ENCODE measurements at places on chromosomes 13 and 19.

DNA sequence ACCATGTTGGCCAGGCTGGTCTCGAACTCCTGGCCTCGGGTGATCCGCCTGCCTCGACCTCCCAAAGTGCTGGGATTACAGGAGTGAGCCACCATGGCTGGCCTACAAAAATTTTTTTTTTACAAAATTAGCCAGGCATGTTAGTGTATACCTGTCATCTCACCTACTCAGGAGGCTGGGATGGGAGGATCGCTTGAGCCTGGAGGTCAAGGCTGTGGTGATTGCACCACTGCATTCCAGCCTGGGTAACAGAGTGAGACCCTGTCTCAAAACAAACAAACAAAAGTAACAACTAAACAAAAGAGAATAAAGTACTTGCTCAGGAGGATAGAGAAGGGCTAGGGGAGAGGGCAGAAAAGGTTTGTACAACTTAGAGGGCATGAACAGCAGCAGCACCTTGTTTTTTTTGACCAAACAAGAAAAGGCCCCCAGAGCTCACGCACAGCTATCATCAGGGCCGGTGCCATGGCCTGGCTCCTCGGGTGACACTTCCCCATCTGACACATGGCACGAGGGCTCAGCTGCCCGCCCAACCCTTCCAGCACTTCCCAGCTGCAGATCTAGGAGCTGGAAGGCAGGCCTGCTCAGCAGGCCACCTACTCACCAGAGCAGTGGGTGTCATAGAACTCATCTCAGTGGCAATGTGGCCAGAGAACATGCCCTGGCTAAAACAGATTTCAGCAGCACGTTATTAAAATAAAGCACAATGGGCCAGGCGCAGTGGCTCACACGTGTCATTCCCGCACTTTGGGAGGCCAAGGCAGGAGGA lies 8.6 kb upstream of the SLC7A9 start:
- DNase-seq: no peak

GRCh38 chr19:5917431-5918107 lies 3.5 kb downstream of the CAPS start:
- no peak for DNase-seq

DNA sequence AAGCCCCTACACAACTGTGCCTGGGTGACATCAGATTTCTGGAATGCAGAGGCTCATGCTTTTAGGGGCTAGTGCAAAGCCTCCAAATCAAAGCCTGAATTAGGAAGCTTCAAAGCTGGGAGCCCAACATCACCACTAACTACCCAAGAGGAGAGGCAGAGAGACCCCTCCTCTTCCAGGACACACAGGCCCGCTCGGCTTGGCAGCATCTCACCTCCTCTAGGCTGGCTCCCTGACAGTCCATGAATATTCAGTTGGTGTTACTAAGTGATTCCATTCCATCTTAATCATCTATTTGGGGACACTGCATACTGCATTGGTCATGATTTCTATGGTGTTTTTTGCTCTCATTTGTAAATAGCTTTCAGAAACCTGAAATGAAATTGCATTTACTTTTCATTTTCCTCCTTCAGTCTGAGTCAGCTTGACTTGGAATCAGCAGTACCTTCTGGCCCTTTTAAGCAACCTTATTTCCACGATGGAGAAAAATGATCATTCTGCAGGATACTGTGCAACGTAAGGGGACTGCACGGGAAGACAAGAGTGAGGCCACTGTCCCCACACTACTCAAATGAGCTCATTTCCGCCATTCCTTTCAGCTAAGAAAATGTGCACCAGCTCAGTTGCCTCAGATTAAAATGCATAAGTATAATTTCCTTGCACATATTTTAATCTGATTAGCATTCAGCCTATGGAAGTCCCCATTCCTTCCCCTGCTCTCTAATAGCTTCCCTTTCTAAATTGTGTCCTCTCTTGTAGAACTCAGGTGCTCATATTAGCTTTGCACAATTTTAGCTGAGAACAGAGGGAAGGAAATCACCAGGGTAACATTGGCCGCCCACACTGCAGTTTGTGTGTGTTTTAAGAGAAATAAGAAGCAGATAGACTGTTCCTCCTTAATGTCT lies 219.9 kb downstream of the RFC3 start:
- DNase-seq: peak; percentile 66

DNA sequence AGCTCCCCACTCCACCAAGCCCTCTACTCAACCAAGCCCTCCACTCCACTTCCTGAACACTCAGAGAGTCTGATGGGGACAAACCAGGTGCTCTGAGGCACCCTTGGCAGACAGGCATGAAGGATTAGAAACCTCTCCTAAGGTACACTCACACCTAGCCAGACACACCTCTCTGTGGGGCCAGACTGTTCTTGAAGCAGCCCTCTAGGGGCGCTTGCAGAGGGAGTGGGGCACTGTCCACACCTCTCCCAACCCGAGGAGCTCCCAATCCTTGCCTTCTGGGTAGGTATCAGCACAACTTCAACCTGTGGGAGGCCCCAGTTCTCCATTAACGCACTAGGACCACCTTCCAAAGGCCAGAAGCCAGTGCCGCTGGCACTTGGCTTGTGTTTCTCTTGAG lies 108.7 kb upstream of the VSTM2B start:
- DNase-seq: no peak

- peak; percentile 46 for DNase-seq
Measured at GRCh38 chr13:86563308-86563707, 764.1 kb upstream of the SLITRK6 start.

GRCh38 chr19:40337594-40337993 lies 10.6 kb downstream of the C19orf47 start:
- DNase-seq: no peak

DNA sequence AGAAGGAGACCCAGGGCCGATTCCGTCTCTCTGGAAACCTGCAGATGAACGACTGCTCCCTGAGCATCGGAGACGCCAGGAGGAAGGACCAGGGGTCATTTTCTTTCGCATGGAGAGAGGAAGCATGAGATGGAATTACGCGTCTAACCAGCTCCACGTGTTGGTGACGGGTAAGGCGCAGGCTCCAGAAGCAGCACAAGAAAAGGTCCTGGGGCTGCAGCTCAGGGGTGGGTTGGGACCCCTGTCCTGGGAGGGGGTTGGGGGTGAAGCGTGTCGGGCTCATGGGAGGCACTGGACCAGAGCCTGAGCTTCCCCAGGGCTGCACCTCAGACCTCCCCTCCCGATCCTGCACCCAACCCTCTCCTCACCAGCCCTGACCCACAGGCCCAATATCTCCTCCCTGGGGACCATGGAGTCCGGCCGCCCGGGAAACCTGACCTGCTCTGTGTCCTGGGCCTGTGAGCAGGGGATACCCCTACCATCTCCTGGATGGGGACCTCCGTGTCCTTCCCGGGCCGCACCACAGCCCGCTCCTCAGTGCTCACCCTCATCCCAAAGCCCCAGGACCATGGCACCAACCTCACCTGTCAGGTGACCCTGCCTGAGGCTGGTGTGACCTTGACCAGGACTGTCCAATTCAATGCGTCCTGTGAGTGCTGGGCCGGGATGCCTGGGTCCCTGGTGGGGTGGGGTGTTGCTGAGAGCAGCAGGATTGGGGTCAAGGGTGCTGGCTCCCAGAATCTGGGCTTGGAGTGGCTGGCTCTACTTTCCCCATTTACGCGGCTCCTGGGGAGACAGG lies 39.6 kb upstream of the CD33 start:
- no peak for DNase-seq

GRCh38 chr13:68667863-68668262 lies 1437.7 kb upstream of the PCDH9 start:
- DNase-seq: no peak

DNA sequence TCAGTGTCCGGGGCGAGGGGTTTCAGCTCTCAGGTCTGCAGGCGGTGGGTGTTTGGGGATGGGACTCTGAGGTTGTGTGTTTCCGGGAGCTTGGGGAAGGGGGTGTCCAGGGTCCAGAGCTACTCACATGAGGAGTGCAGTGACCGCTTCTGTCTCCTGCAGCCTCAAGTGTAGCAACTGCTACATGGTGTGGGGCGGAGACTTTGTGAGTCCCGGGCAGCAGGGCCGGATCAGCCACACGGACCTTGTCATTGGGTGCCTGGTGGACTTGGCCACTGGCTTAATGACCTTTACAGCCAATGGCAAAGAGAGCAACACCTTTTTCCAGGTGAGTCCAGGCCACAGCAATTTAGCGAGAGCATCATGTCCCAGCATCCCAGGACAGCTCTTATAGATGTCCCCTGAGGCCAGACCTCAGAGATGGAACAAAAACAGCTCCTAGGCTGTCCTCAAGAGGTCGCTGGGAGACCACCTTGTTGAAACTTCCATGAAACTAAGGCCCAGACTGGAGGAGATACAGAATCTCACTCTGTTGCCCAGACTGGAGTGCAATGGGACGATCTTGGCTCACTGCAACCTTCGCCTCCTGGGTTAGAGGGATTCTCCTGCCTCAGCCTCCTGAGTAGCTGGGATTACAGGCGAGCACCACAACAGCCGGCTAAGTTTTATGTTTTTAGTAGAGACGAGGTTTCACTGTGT lies 44.9 kb downstream of the RYR1 start:
- peak; percentile 48 for DNase-seq

DNA sequence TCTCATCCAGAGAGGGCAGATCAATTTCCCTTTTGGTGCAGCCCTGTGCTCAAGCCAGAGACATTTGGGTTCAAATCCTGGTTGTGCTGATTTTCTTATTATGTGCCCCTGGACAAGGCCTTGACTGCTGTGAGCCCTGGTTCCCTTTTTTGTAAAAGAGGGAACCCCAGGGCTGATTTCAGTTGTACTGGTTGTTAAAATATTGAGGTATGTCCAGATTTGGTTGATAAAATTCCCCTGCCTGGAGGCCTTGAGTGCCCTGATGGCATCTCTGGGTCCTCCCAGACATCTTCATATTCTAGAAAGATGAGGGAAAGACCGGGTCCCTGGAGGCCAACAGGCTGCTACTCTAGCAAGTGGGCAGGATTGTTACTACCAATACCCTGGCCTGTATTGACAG lies 14.4 kb upstream of the PLAUR start:
- DNase-seq: no peak

GRCh38 chr13:94711561-94712286 lies 621 bp downstream of the SOX21 start:
- DNase-seq: peak; percentile 54

DNA sequence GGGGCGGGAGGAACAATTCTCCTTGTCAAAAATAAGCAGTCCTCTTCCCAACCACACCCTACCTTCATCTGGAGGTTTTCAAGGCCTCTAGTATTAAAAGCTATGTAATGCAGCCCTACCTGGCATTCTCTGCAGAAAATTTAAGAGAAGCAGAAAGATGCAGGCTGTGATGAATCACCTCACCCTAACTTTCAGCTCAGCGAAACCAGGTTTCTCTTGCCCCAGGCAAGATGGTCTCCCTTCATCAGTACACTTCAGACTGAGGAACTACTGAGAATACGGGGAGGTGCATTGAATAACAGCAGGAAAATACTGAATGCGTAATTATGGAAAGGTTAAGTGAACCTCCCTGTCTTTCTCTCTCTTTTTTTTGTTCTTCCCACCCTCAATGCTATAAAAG lies 437.6 kb upstream of the KLF12 start:
- DNase-seq: peak; percentile 37

- DNase-seq: no peak
Measured at GRCh38 chr19:29170554-29170953, 42.4 kb downstream of the UQCRFS1 start.

GRCh38 chr13:70170689-70171088 lies 62.4 kb upstream of the KLHL1 start:
- no peak for DNase-seq

DNA sequence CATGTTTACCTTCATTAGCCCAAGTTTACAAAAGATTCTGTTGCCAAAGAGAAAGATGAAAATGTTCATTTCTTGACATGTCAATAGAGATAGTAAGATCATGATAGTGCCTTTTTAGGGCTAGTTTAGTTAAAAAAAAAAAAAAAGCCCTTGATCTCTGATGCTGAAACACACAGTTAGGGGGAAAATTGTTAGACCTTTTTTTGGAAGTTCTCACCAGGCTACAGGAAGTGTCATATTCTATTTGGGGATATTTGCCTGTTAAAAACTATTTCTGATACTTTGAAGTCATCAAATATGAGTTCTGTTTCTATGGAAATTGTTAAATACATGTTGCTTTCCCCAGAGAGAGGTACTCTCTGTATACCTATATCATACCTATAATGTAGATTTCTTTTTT lies 21.6 kb downstream of the SLAIN1 start:
- no peak for DNase-seq

DNA sequence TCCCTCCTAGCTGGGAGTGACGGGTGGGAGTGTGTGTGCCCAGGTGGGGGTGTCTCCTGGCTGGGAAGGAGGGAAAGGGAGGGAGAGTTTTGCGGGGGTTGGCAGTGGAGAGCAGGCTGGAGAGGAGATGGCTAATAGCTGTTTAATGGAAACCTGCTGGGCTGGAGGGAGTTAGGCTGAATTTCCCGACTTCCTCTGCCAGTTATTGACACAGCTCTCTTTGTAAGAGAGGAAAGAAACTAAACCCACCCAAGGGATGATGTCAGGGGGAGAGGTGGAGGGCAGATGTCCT lies 10.2 kb upstream of the ILF3 start:
- DNase-seq: no peak

- DNase-seq: peak; percentile 81
Measured at GRCh38 chr13:24215732-24216131, 55.2 kb downstream of the SPATA13 start.

GRCh38 chr19:17654993-17655392 lies 33.2 kb downstream of the UNC13A start:
- no peak for DNase-seq

DNA sequence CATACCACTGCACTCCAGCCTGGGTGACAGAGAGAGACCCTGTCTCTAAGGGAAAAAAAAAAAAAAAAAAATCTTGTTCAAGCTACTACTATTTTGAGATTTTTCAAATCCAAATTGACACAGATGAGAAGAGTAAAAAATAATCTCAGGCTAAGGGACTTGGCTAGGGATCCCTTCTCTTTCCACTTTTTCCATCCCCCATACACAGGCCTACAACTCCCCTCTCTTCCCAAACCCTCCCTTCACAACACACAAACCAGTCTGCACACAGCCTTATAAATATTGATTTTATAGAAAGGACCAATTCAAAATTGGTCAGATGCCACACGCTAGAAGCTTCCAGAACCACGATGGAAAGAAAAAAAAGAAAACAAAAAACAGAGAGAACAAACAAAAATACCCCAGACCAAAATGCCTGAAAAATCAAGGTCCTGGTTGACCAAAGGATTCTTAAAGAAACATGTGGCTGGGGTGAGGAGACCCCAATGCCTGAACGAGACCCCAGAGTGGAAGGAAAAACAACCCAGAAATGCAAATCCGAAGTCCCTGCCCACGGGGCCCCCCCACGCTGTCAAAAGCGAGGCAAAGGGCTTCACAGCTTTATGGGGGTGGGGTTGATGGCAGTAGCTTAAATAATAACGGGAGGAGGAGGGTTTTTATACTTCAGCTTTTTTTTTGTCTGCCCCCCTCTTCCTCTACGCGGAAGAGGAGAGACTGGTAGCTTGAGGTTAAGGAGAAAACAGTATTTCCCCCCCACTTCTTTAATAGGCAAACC lies 18.1 kb downstream of the QPCTL start:
- no peak for DNase-seq

Data from M059J (cell line).